ENCODE measurements at places on chromosomes 16 and 17.

DNA sequence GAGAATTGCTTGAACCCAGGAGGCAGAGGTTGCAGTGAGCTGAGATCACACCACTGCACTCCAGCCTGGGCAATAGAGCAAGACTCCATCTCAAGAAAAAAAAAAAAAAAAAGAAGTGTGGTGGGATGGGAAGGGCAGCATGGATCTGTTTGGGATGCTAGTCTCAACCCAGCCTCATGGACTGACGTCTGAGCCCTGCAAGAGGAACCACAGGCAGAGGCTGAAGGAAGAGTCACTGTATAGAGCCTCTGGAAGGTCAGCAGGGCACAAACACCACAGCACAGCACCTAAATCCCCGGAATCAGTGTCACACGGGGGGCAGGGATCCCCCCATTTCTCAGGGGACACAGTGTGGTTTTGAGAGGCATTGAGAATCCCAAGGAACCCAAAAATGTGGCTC is 10.9 kb upstream of the CXCL16 start:
- DNase-seq = no peak

DNA sequence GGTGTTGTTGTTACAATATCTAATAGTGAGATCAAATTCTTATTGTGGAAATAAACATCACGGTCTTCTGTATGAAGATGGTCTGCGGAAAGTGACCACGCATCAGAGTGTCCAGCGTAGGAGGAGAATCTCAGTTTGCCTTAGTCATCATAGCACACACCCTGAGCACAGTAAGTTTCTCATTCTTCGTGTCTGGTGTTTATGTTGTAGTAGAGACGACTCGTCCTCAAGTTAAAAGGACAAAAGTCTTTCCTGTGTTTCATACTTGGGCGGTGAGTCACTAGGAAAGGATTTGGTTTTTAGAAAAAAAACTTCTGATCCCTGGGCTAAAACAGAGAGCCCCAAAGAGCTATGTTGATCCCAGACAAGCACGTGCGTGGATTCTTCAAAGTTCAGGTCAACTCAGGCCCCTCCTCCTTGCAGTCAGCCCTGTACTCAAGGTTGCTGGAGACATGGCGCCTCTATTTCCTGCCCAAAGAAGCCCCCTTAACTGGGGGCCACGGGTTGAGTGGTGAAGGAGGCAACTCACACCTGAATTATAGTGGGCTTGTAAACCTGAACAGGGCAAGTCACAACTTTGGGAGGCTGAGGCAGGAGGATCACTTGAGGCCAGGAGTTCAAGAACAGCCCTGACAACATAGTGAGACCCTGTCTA is 170.4 kb downstream of the ZFHX3 start:
- no peak for DNase-seq

GRCh38 chr16:85377388-85378144 is 235.6 kb upstream of the GSE1 start:
- DNase-seq = no peak

DNA sequence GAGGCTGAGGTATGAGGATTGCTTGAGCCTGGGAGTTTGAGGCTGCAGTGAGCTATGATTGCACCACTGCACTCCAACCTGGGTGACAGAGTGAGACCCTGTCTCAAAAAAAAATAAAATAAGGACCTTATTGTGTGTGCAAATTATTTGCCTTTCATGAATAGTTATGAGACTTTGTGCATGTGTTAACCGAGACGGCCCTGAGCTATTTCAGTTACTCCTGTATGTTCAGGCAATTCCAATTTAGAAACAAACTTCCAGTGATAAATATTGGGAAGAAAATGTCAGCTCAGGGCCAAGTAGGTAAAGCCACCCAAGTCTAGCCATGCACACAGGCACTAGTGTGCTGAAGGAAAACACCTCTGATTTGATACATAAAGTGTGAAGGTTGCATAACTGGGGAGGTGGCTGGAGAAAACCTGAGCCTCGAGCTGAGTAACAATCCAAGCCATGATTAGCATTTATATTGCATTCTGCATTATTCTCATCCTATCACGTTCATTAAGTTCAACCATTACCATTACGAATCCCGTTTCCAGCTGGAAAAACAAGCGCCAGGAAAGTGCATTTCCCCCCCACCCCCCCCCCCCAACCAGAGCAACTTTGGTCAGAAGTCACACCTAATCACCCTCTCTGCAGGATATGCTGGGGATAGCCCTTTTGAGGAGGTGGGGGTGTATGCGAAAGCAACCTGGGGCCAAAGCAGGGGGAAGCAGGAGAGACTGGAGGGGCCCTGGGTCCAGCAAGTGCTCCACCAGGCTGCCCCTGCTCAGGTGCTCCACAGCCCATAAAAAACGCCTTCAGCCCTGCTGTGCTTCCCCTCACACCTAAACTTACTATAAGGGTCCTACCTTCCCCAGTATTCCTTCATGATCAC is 18.6 kb upstream of the ENDOV start:
- no peak for DNase-seq

GRCh38 chr17:79673517-79673916 is 57.2 kb upstream of the ENPP7 start:
- no peak for DNase-seq

- DNase-seq = no peak
Measured at GRCh38 chr16:71473891-71474290, 11.8 kb upstream of the ZNF23 start.

GRCh38 chr17:16027708-16028584 is 28.3 kb downstream of the TTC19 start:
- DNase-seq = peak; percentile 77

GRCh38 chr16:17287166-17287800 is 183.5 kb downstream of the XYLT1 start:
- DNase-seq = no peak

- DNase-seq = no peak
Measured at GRCh38 chr17:9173386-9173983, 152.2 kb downstream of the NTN1 start.

- DNase-seq = no peak
Measured at GRCh38 chr17:16342979-16343378, 10.3 kb downstream of the CENPV start.

GRCh38 chr17:35167666-35168065 is 20.0 kb downstream of the UNC45B start:
- DNase-seq = no peak

DNA sequence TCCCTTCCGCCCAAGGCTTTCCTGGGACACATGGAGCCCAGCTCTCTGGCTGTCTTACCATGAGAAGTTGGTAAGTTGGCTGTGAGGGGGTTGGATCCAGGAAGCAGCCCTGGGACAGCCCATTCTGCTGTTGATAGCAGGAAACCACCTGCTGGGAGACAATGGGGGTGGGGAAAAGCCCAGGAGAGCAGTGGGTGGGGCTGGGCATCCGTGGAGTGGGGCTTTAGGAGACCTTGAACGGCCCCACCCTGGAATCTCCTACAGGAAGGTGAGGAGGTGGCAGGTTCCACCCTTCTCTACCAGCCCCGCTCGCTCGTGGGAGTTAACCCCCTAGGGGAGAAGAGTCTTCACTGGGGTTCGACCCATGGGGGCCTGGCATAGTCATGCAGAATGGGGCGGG is 5.8 kb downstream of the TMEM92 start:
- no peak for DNase-seq

DNA sequence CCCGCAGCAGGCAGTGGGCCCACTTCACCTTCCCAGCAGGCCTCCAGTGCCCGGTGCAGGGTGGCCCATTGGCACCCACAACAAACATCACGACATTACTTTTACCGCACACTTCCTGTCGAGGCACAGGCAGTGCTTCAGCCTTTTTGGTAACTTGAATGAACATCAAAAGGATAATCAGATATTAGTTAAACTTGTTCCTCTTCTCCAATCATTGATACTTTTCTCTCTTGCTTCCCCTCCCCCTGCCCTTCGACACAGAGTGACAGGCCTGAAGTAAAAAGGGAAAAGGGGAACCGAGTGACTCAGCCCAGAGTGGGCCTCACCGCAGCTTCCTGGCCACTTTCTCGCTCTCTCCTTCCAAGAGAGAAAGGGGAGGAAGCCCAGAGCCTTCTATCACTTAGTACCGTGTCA is 507.0 kb downstream of the MAF start:
- DNase-seq = peak; percentile 57

DNA sequence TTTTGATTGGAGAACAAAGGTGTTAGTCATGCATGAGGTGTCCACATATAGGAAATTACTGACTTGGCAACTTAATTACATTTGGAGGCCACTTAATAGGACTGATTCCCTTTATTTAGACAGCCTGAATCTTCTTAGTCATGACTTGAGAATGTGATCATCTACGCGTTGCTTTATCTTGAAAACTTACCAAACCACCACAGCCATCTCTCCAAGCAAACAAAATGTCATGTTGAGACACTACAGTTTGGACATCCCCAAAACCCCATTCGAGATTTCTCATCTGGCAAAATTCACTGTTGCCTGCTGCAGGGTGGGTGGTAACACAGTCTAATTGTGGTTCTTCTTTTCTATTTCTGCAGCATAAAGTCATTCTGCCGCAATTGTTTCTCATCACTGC is 176.5 kb upstream of the CDH5 start:
- no peak for DNase-seq

DNA sequence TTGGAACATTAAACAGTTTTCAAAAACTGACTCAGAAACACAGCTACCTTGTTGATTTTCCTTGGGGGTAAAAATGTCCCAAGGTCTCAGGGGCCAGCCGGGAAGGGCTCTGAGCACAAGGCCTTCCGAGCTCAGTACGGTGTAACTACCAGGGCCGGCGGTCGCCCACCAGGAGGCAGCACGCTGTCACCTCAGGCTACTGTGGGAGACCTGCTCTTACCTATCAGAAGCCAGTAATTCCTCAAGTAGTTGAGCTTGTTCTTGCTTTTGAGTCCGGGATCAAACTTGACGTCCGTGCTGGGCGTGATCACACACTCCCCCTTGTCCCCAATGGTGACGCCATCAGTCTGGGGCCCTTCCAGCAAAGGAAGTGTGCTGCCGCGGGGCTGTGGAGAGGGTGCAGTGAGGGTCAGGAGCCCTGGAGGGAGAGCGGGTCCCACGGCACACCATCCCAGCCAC is 43.4 kb upstream of the ICAM2 start:
- DNase-seq = peak; percentile 73

GRCh38 chr16:10616419-10616755 is 36.0 kb upstream of the EMP2 start:
- DNase-seq = no peak

DNA sequence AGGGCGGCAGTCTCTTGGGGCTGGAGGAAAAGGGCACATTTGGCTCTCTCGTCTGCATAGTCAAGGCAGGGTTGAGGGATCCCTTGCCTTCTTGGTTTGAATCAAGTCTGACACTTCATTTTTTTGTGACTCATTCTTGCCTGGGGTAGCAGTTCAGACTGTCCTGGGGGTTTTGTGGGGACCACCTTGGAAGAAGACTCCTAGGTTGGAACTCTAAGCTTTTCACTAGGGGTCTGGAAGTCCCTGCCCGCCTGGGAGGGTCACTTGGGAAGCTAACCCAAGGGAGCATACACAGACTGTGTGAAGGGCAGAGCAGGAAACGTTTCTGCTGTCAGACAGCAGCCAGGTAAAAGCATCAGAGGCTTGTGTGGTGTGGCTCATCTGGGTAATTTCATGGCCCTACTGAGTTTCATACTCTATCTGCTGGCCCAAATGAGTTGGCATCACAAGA is 11.3 kb downstream of the YPEL2 start:
- DNase-seq = peak; percentile 43

- no peak for DNase-seq
Measured at GRCh38 chr16:31143694-31144148, 6.1 kb downstream of the PRSS36 start.

GRCh38 chr17:43880420-43880991 is 26.8 kb downstream of the MPP2 start:
- DNase-seq = peak; percentile 68

DNA sequence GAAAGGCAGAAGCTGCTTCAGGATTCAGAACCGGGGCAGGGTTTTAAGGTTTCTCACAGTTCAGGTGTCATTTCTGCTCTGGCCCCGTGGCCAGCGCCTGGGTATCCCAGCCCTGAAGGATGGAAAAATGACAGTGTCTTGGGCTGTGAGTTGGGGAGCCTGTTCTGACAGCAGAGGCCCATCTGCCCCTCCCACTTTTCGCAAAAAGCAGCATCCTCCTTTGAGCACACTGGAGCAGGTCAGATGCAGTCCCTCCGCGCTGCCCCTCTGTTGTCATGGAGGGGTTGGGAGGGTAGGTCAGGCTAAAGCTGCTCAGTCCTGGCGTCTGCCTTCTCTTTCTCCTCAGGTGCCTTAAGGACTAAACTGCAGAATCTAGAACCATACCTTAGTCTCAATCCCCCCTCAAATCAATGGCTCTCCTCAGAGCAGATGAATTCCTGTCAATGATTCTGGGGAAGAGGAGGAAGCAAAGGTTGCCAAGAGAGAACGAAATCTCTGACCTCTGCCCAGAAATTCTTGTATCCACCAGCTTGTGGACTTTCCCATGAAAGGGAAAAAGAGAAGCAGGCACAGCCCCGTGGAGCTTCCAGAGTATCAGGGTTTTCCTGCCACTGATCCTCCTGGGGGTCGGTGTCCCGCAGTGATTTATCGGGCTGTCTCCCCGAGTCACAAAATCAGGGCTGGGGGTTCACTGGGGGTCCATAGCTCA is 7.3 kb downstream of the NEUROD2 start:
- DNase-seq = no peak

DNA sequence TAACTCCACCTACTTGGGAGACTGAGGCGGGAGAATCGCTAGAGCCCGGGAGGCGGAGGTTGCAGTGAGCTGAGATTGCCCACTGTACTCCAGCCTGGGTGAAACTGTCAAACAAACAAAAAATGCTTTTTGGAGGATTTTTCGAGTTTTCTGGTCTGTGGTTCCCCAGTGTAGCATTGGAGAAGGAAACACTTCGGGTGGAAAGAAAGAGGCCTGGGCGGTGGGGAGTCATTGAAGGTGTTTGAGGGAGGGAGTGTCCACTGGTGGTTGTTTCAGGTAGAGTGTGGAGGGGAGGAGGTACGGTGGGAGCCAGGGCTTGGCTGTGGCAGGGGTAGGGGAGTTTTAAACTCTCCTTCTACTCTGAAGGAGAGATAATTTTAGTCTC is 1.2 kb downstream of the RNF213 start:
- DNase-seq = no peak

- no peak for DNase-seq
Measured at GRCh38 chr16:67464565-67464964, 16.4 kb downstream of the ATP6V0D1 start.

- no peak for DNase-seq
Measured at GRCh38 chr16:71359431-71359830, 908 bp downstream of the CALB2 start.

DNA sequence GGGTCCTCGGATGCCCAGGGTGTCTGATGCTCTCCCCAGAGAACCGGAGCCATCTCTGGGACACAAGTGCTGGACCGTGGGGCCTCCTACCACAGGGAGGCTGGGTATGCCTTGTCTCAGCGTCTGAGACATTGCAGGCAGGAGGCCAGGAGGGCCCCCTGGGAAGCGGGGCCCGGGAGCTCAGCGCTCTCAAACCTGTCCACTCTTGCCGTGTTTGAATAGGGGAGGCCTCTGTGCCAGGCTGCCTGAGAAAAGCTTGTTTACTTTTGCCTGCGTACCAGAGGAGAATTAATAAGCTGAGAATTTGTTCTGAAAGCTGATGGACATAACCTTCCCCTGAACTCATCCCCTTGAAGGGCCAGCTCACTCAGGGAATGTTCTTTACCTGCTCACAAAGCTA is 163.8 kb downstream of the NTN1 start:
- no peak for DNase-seq

GRCh38 chr17:71085238-71086033 is 916.1 kb downstream of the KCNJ2 start:
- peak; percentile 11 for DNase-seq
